Tibial nerve (tissue), 4 donors: ENCODE measurements at places on chromosomes 2 and 18. TPM values are rescaled to one million over a fixed set of nuclear protein-coding genes. Genes with fewer than 3 reads are reported as not detected.

The EML6 gene
- 18.0 TPM for total RNA-seq

The MAP3K19 gene
- not detected for total RNA-seq

The ADD2 gene
- 6.0 TPM for total RNA-seq

The SERPINB11 gene
- total RNA-seq = not detected

DNA sequence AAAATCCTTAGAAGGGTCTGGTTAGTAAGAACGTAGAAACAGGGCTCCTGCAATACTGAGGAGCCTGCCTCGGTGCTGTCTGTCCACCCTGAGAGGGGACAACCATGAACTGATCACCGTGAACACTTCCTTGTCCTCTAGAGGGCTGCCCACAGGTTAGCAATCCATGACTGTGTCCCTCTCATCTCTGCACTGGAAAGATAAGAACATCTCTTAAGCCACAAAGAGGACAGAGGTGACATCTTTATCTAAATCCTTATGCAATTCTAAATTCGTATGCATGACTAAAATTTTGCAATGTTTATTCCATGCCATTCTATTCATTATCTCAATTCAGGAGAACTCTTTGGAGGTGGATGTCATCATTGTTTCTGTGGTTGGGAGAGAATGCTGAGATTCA is 12.8 kb downstream of the EFR3B start:
- no peak for DNase-seq
